ENCODE measurements at places on chromosomes 6 and 20.

- no peak for DNase-seq
Measured at GRCh38 chr6:92589996-92590395, 829.4 kb downstream of the EPHA7 start.

GRCh38 chr6:29797135-29797534 is 30.5 kb upstream of the HLA-G start:
- no peak for DNase-seq

DNA sequence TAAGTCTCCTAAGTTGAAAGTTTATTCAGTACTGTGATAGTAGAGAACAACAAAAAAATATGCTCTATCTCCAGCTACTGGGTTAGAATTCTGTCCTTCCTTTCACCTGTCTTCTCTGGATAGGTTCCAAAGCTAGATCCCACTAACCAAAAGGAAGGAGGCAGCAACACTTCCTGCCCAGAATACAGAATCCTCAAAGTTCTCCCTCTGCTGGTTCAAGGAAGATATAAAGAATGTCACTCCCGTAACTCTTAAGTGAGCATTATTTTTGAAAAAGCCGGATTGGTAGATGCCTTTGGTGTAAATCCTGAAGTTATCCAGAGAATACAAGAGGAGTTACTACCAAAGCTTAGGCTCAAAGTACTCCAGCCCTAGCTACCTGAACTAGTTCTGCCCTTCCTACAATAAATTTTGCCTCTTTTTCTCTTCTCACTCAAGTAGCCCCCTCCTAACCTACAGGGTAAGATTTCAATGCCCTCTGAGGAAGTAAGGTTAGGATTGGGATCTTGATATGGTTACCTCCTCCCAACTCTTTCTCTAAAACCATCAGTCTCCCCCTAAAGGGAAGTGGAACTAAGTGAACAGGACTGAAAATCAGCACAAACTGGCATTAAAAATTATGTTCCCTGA is 26.0 kb upstream of the CRIP3 start:
- peak; percentile 16 for DNase-seq

DNA sequence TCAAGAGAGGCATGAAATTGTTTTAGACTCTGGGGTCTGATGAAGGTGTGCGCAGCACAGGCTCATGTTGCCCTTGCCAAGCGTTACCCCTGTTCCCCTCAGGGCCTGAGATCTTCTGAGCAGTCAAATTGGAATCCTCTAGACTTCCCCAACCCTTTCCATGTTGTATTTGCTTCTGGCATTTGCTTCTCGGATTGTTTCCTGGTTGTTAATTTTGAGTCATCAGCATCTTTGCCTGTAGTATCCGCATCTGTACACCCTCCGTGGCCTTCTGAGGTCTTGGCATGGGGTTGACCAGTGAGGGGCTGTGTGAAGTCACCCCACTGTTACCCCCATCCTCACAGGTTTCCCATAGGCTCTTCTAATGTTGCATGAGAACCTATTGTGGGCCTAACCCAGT is 40.9 kb downstream of the SLC24A3 start:
- no peak for DNase-seq

GRCh38 chr6:36712816-36713215 is 15.2 kb downstream of the RAB44 start:
- no peak for DNase-seq

DNA sequence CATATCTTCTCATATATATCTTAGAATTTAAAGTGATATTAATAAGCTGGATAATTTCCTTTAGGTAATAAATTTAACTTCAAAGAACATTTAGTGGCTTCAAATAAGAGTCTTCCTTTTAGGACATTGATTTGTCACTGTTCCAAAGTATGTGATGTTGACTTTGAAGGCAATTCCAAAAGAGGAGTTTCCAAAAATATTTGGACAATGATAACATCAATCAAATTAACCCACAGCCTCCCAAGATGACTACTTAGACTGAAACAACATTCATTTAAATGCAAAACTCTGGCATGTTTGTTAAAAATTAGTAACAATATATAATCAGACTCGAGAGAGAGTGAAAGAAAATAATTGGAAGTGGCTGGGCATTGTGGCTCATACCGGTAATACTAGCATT is 211.1 kb downstream of the OGFRL1 start:
- no peak for DNase-seq

- no peak for DNase-seq
Measured at GRCh38 chr20:46746956-46747526, 37.6 kb downstream of the SLC2A10 start.

DNA sequence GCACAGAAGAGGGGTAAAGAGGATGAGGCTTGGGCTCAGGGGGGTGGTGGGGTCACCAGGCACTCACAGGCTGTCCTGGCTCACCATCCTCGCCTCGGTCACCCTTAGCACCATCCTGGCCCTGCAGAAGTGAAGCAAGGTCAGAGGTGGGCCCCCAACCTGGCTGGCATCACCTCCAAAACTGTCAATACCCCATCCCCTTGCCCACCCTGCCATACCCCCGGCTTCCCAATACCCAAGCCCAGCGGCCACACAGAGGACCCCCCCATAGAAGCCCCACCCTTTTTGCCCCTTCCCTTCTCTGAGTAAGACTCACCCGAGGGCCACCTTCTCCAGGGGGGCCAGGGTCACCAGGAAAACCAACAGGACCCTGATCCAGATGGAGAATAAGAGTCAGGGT is 23.6 kb downstream of the COL11A2 start:
- DNase-seq = no peak

- DNase-seq = no peak
Measured at GRCh38 chr6:55017555-55018300, 156.6 kb upstream of the HCRTR2 start.

DNA sequence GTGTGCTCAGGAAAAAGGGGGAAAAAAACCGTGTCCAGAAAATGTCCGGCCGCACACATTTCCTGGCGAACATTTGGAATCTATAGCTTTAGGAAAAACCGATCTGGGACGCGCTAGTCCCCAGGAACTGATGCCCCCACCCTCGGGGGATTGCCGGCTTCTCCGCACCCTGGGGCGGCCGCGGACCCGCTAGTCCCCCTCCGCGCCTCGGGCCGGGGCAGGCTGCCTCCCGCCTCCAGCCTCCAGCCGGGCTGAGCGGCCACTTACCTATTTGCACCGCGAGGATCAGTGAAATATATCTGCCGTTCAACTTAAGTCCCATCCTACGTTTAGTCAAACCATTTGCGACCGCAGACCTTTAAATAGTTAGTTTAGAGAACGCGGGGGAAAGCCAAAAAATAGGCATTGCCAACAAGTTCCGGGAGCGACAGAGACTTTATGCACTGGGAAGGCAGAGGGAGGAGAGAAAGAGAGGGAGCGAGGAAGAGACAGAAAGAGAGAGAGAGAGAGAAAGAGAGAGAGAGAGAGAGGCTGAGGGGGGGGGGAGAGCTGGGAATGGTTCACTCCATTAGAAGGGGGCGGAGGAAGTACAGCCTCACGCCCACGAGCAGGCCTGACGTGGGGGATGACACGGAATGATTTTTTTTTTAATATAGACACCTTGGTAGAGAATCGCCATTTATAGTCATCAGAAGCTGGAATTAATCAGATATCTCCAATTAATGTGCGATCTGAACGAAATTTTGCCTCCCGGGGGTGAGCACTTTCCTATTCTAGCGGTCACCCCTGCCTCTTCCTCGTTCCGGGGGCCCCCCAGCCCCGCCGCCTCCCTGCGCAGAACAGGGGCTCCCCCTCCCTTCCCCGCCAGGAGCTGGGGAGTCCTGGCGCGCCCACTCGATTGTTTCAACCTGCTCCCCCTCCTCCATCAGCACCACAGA is at the start of gene NRN1:
TSS of gene NRN1 (minus strand) at position 498 of the 938 bp plus-strand sequence. CDS start at position 322, 176 bp downstream.
- DNase-seq = peak; percentile 75

DNA sequence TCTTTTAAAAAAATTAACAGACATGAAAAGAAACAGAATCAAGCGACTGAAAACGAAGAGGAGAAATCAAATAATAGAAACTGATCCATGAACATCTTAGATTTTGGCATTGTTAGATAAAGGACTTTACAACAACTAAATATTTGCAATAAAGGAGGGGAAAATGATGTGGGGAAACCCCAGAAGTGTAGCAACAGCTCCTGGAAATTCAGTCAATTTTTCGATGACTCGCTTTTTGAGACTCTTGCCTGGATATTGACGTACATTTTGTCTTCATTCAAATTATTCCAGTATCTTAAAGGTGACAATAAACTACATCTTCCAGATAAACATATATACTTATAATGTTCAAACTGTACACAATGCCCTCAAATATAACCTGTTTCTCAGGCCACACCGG is 44.1 kb downstream of the ADGB start:
- DNase-seq = no peak

Measured in retina (tissue), 1 donor.